ENCODE measurements at places on chromosomes 5 and 9. TPM values are rescaled to one million over a fixed set of nuclear protein-coding genes. Genes with fewer than 3 reads are reported as not detected.

Gene ARHGAP26
- total RNA-seq: 136 TPM

Gene PPP2R2B
- total RNA-seq: 1.2 TPM

Gene NR4A3
- 0.54 TPM for total RNA-seq

Gene SPINK6
- not detected for total RNA-seq

Gene PLPPR1
- not detected for total RNA-seq

Gene SLC6A18
- 0.95 TPM for total RNA-seq

Gene PHPT1
- total RNA-seq: 114 TPM

Gene PIP5KL1
- not detected for total RNA-seq

Gene NR2F1-AS1
- 9.1 TPM for total RNA-seq

Gene ANKRA2
- total RNA-seq: 26.7 TPM

Gene IFNA21
- not detected for total RNA-seq

Gene WDR38
- not detected for total RNA-seq

Gene CER1
- total RNA-seq: not detected

Gene NRARP
- total RNA-seq: 49.1 TPM

Gene FGFR4
- 53.2 TPM for total RNA-seq

Gene ADAMTSL2
- 1.4 TPM for total RNA-seq

Gene CDC25C
- total RNA-seq: 0.88 TPM

Gene OTULINL
- 33.0 TPM for total RNA-seq

Gene RNF183
- total RNA-seq: not detected

Gene FOXD4L5
- total RNA-seq: not detected

Gene TRIP13
- 8.3 TPM for total RNA-seq

Gene SPINK13
- not detected for total RNA-seq

Gene AMBP
- not detected for total RNA-seq

Gene NUTM2G
- not detected for total RNA-seq

Measured in Peyer's patch (tissue), 4 donors.